ENCODE measurements at places on chromosomes 4 and X.

DNA sequence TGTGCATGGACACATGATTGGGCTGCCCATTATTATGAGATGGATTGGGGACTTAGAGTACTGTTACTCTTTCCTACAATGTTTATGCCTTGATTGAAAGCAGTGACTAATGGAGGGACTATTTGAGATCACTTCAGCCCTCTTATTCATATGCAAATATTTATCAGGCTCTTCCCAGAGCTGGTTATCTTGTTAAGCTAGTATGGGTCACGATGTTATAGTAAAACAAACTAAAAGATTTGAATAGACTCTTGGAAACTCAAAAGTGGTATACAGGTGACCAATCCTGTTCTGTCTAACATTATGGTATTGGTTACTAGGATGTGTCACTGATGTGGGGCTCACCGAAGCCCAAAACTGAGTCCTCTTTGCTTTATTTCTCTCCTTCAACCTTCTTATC, 306.2 kb upstream of the CASK start:
- no peak for DNase-seq

DNA sequence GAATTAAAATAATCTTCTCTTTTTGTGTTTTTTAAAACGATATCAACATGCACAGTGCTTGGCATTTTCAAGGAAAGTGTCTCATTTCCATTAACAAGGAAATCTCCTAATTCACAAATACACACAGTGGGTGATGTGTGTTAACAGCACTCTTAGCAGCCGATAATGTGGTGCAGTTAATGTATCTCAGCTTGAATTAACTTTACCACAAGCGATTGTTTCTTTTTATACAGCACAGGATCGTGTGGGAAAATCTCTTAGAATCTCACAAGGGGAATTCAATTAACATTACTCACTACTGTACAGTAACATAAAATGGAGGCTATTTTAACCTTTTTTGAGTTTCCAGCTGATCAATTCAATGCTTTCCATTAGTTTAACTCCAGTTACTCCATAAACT, 1841.9 kb downstream of the STIM2 start:
- no peak for DNase-seq

GRCh38 chr4:126038502-126039144, 723.9 kb downstream of the FAT4 start:
- no peak for DNase-seq

DNA sequence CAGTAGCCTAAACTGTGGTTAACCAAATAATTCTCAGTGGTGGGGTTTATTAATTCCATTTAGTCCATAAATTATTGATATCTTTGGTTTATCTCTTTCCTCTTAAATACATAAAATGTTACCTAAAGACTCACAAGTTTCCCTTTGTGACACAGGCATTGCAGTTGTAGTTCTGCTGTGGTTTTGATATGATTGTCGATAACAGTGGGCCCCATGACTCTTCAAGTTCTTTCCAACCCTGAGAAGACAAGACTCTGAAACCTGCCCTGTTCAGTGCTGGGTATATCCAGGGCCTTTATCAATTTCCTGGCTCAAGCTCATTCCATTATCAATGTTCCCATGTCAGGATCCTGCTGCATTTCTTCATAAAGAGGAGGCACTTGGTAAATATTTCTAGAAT, 117.9 kb upstream of the TBC1D9 start:
- no peak for DNase-seq

GRCh38 chr4:115711575-115711974, 598.2 kb upstream of the NDST4 start:
- DNase-seq, result peak; percentile 4

DNA sequence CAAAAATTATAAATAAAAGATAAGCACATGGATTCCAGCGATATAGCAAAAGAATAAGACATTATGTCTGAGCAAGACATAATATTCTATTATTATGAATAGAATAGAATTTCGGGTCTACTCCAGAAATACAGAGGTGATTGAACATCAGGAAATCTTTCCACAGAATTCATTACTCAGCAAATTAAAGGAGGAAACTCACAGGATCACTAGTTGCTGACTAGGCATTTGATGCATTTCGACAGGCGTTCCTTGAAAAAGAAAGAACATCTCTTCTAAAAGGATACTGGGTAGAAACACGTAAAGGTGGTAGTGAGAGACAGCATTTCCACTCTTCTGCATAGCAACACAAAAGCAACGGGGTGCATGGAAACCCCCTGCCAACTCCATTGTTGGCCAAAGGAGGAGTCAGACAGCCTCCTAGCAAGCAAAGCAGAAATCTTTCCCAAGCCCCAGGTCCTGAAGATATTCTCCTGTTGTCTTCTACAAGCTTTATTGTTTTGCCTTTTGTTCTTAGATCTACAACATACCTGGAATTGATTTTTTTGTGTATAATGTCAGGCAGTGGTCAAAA, 14.3 kb upstream of the PDZD4 start:
- DNase-seq, result no peak

DNA sequence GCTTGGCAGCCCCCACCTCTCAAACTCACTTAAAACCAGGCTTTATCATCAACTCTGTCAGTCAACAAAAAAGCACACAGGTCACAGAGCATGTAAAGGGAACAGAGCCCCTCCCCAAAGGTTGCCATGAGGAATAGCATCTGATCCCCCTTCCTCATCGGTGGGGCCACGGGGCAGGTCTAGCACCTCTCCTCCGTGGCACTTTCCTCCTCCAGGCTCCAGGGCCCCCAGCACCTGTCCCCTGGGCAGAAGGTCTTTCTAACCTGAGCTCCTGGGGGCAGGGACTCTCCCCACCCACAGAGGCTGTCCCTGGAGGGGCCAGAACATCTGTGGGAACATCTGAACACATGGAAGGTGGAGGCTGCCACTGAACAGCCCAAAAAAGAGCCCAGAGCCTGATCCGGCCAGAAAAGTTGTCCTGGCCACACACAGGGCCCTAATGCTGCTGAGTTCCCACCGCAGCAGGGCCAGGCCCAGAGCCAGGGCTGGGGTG, 65.7 kb downstream of the ZFYVE28 start:
- no peak for DNase-seq

- DNase-seq, result peak; percentile 66
Observed at GRCh38 chr4:3387154-3387942, 54.4 kb upstream of the HGFAC start.

DNA sequence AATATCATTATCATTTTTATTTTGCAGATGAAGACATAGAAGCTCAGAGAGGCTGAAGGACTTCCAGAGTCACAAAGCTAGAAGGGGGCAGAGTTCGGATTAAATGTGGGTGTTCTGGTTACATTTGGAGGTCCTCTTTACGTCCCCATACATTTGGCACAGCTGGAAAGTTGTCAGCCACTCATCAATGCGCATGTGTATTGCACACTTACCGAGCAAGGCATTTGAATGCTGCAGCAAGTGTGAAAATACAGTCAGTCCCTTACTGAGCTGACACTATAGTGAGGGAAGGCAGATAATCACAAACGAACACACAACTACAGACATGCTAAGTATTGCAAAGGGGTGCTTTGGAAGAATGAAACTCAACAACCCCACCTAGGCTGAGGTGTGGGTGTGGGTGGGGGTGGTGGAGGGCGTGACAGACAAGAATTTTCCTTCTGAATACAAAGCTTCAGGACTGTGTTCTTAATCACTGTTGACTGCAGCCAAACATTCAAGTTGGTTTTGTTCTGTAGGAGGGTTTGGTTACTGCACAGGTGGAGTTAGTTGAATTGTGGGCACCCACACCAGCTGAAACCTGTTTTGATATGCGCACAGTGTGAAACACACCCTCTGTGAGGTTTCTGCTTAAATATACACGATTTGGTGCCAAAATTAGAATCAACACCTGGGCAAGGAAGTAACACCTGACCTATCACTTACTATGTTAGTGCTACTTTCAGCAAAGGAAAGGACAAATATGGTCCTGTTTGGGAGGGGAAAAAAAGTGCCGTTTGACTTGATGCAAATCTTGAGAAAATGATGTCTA, 72.4 kb downstream of the COQ2 start:
- peak; percentile 89 for DNase-seq

GRCh38 chrX:49996474-49996873, 74.1 kb downstream of the CLCN5 start:
- DNase-seq, result no peak
